Activated T-cell treated with anti-CD3 and anti-CD28 coated beads, Interleukin-2, amount 50 U/mL, for 72 hours (primary cell): ENCODE measurements at places on chromosomes 11 and 22.

DNA sequence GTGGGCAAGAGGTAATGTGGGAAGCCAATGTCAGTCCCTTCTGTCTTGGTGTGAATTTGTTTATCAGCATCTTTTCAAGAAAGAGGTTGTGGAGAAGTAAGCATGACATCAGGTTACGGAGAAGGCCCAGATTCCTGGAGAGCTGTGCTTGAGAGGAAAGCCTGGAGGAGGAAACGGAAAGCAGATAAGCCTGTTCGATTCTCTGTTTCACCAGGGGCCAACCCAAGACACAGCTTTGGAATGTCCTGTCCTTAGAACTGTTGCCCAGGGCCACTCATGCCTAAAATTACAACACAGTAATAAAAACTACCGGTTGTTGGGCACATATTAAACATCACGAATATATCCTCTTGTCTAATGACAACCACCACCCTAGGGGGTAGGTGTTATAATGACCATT lies 148.5 kb downstream of the NAV2 start:
- DNase-seq, result no peak

DNA sequence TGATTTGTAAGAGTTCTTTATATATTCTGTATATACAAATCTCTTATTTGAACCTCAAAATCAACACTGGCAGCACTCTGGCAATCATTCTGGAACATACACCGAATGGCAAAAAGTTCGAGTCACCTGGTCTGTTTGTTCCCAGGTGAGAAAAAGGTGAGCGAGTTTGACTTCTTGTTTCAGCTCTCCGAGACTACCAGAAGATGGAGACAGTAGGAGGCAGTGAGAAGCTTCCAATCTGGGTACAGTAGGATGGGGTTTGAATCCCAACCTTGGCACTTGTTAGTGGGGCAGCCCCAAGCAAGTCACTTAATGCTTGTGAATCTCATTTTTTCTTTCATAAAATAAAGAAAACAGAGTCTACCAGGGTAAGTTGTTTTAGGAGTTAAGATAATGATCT lies 76.4 kb downstream of the C2CD3 start:
- no peak for DNase-seq

DNA sequence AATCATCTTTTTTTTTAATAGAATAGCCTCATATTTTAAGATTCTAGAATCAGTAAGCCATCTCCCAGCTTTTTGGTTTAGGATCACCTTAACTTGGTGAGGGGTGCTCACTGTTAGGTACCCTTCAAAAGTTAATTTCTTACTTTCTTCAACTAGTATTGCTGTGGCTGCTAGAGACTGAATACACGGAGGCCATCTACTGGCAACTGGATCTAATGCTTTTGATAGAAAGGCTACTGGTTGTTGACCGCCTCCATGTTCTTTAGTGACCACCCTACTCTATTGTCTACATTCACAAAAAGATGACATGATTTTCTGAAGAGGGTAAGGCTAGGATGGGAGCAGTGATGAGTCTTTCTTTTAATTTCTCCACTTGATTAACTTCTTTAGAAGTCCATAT lies 16.7 kb upstream of the ALDH3B2 start:
- no peak for DNase-seq

GRCh38 chr11:80519596-80520506 lies 1079.0 kb upstream of the TENM4 start:
- no peak for DNase-seq

- no peak for DNase-seq
These were observed 131.6 kb downstream of the ETS1 start for GRCh38 chr11:128455766-128456165.

- DNase-seq, result no peak
These were observed at the start of gene GPR152 for GRCh38 chr11:67452141-67452952. Gene GPR152 (minus strand): TSS chr11:67452729. CDS start chr11:67452724, 5 bp downstream.

DNA sequence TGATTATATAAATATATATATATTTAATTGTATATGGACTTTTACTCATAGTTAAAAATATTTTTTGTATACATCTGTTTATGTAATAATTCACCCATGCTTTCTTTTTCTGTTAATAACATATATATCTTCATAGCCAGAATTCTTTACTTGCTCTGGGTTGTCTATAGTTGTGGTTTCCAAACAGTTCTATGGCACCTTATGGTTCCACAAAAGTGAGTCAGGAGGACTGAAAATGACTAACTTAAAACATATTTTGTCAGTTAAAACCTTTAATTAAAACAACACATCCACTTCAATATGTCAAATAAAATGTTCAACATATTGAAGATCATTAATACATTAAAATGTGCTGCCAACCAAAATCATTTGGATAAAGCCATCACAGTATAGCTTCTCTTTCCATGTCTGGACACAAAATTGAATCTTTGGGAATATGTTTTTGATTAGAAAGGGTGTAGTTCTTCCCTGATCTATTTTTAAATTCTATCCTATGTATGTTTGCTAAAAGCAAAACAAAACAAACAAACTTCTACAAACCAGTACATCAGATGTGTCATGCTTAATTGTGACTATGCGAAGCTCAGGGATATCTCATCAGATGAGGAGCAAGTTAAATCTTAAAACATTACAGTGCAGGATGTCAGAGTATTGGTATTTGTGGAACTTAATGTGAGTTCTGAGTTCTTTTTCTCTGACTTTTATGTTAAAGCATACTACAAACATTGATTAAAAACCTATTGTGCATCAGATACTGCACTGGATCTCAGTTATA lies 1488.4 kb upstream of the TENM4 start:
- DNase-seq, result no peak

DNA sequence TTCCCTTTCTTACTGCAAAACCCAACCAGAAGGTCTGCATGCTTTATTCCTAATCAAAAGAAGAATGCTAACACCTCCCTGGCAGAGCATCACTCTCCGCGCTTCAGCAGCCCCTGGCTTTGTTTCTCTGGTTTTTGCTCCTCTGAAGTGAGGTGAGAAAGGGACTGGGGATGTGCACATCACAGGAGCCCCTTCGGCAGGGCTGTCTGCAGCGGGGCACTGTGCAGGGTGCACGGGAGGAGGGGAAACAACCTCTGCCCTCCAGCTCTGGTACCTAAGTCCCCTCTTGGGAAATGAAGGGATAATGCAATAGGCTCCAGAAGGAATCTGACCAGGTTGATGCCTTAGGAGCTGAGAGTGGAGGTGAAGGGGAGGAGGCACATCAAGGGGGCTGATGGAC lies 312.7 kb downstream of the NTM start:
- no peak for DNase-seq

GRCh38 chr11:62402226-62402959 lies 16.4 kb upstream of the SCGB1A1 start:
- peak; percentile 58 for DNase-seq

GRCh38 chr11:61890529-61891330 lies 615 bp downstream of the FADS3 start:
- peak; percentile 52 for DNase-seq

- no peak for DNase-seq
These were observed 53.5 kb downstream of the PRR5L start for GRCh38 chr11:36349351-36350136.

DNA sequence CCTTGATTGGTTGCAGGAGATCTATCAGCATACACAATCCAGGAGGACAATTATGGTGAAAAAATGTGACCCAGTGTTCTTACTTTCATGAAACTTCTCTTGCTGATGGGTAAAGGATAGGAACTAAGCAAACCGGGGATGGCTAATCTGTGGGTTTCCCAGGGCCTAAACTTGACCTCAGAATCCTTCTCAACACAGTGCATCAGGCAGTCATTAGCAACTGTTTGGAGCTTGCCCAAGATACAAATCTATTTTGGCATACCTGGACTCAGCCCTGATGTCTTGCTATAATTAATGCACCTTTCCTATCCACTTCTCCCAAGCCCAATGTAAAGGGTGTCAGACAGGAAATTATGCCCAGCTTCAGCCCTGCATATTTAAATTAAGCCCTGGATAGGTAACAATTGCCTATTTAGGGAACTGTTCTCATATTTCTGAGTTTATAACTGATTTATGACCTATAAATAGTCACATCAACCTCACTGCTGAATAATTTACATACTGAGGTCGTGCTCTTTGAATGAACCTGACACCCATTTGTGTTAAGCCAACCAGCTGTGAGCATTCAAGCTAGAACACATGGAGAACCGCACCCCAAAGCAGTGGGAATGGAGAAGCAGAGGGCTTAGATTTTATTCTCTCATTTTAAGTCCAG lies 9.2 kb upstream of the PHF21A start:
- DNase-seq, result no peak

GRCh38 chr11:70546191-70546940 lies 148.0 kb downstream of the CTTN start:
- DNase-seq, result no peak

DNA sequence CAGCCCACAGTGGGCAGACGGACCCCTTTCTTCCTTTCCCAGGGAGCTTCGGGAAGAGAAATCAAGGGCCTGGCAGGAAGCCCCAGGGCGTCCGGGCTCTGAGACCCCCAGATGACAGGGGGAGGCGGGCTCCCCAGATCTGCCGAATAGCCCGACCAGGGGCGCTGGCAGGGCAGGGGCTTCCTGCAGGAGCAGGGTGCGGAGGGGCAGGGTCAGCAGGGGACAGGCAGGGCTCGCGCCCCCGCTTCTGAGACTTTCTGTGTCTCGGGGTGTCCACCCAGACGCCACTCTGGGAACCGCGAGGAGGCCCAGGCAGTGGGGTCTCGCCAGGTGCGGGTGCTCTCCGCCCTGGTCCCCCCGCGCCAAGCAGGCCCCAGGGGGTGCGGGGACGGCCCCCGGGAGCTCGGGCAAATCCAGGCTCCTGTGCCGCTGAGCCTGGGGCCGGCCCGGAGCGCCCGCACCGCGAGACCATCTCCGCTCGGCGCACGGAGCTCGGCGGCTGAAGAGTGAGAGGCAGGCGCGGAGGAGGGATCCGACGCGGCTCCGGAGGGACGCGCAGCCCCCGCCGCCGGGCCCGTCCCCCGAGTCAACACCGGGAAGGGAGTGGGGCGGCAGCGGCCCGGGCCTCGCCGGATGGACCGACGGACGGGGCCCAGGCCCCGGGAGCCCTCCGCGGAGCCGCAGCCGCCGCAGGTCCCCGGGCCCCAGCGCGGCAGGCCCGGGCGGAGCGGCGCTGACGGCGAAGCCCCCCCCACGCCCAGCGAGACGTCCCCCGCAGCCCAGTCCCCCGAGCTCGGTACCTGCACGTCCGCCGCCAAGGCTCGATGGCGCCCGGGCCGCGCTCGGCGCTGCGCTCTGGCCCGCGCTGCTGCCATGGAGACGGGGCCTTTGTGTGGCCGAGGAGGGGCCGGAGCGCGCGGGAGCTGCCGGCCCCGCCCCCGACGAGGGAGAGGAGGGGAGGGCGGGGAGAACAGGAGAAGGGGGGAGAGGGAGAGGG lies at the start of gene PLXNB2:
PLXNB2 (minus strand) TSS at position 894 of the 997 bp plus-strand sequence. CDS start 17,062 bp downstream, outside the sequence.
- peak; percentile 55 for DNase-seq

DNA sequence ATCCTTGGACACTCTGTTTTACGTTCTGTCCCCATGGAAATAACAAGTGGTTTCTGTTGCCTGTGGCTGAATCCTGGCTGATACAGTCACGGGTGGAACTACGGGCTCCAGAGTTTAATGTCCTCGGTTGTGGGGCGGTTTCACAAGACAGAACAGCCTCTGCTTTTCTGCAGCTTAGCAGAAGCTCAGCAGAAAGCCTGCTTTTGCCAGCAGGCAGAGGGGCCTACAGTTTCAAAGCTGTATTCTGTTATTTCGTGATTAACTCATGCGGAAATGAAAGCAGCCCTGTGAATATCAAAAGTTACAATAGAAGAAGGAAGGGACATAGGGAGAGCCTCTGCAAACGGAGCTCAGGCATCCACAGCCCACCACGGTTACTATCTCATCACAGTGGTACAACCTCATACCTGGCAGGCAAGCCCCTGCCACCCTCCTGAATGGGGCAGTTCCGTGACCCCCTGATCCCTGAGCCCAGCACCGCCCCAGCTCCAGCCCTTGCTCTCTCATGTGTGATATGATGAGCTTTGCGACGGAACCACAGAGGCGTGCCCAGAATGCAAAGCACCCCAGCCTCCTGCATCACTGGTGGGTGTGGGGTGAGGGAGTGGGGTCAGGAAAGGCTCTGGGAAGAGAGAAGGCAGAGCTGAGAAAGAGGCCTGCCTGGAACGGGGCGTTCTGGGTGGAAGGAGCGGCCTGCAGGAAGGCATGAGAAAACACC lies 360.6 kb downstream of the BRD1 start:
- DNase-seq, result no peak

GRCh38 chr11:113295993-113296392 lies 18.4 kb upstream of the TTC12 start:
- no peak for DNase-seq

DNA sequence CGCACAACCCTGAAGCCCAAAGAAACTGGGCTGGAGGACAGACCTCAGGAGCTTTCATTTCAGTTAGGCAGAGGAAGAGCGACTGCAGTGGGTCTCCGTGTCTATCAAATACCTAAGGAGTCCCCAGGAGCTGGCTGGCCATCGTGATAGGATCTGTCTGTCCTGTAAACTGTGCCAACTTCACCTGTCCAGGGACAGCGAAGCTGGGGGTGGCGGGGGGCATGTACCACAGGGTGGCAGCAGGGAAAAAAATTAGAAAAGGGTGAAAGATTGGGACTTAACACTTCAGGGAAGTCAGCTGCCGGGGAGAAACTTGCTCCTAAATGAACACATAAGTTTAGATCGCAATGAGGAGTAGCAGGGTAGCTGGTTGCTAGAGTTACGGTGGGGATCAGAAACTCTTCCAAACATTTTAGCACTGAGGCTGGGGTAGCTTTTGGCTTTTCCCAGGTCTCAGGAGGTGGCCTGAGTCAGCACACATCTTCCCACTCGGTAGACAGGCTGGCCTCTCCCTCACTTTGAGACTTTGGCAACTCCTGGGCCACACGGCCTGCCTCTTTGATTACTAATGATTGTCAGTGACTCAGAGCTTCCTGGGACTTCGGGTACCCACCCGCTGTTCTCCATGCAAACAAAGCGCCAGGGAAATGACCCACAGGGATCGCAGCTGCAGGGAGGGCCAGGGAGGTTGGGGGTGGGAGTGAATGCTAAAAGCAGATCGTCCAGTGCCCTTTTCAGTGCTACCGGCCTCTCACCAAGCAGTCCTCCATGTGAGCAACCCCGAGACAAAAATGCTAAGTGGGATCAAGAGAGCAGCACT lies 2.9 kb upstream of the MTFP1 start:
- DNase-seq, result peak; percentile 44

GRCh38 chr11:107683061-107683460 lies 28.8 kb downstream of the SLN start:
- no peak for DNase-seq

GRCh38 chr11:67292671-67293070 lies 3.6 kb downstream of the ANKRD13D start:
- DNase-seq, result no peak

- DNase-seq, result no peak
These were observed 6.5 kb upstream of the BATF2 start for GRCh38 chr11:65003282-65003681.

DNA sequence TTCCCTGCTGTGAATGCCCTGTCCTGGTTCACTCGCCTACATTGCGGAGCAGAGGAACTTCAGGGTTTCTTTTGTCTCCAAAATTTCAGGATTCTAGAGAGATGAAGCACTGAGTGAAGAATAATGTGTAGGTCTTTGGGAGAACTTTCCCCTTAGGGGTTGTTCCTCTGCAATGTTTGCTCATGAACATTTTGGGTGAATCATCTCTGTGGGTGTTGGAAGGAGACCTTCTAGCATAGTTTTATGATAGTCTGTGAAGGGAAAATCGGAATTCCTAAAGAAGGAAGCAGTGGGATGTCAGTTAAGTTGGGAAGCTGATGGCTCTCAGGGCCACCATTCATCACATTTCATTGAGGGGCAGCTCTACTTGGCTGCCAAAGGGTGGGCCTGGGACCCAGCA lies 64.8 kb downstream of the MIAT start:
- no peak for DNase-seq

GRCh38 chr22:35601743-35602615 lies 15.2 kb downstream of the MB start:
- DNase-seq, result no peak
